ENCODE measurements at places on chromosomes 7 and 10.
A peak's percentile ranks its signal among the peaks of the same experiment; 100 is the strongest.

- DNase-seq, result no peak
Measured at GRCh38 chr10:75191821-75192568, 18.6 kb upstream of the VDAC2 start.

- no peak for DNase-seq
Measured at GRCh38 chr7:35729061-35729783, 34.3 kb upstream of the HERPUD2 start.

DNA sequence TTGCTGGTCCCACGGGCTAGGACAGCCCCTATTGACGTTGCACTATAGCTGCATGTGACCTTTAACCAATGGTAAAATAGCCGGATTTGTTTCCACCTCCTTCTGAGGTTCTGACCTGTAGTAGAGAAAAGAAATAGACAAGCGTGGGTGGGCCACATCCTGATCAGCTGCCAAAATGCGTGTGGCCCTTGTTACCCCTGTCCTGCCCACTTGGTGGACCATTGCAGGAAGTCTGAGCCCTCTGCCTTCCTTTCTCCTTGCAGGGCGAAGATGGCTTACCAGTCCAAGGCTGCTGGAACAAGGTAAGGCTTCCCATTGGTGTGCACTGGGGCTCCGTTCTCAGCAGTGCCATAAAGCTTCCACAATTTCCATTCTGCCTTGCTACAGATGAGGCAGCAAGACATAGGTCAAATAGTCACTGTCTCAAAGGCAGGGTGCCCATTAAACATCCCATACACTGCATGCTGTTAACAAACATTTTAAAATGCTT lies 95.9 kb upstream of the MACROH2A2 start:
- no peak for DNase-seq

- no peak for DNase-seq
Measured at GRCh38 chr10:122894261-122894944, 15.0 kb upstream of the FAM24B start.

GRCh38 chr7:142884286-142884640 lies 1.3 kb downstream of the TRPV6 start:
- DNase-seq, result no peak

GRCh38 chr10:125113691-125114371 lies 46.5 kb downstream of the CTBP2 start:
- DNase-seq, result no peak

- DNase-seq, result no peak
Measured at GRCh38 chr7:1531263-1531978, 919 bp downstream of the MAFK start.

- DNase-seq, result no peak
Measured at GRCh38 chr7:71746006-71746405, 614.1 kb downstream of the GALNT17 start.

- no peak for DNase-seq
Measured at GRCh38 chr7:27091105-27091504, 4.7 kb downstream of the HOXA1 start.

DNA sequence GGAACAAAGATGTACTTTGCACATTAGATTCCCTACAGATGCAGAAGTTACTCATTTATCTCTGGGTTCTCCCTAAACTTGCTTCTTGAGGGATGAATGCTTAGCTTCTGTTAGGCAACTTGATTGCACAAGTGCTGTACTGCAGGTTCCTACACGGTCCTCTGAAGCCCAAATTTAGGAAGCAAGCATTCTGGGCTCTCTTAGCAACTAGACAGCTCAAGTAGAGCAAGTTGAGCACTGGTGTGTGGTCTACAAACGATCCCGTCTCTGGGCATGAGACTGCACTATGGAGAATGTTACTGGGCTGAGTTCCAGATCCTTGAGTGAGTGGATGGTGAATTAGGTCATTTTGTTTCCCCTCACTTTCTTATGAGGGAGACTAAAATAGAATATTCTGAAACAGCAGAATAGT lies 14.3 kb downstream of the SEMA3D start:
- DNase-seq, result no peak

DNA sequence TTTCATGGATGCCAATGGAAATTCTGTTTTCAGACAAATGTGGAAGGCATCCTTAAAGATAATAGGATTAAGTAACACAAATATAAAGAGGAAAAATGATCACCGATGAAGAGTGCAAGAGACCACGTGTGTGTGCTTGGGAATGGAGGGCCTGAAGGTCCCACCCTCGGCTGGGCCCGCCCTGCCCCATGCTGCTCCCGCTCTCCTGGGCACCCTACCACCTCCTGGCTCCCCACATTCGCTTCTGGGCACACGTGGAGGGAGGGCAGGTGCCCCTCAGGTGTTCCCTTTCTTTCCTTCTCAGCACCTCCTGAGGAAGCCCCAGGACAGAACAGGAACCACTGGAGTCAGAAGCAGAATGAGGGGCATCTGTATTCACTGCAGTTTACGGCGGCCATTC lies 367.6 kb downstream of the DNAJB6 start:
- DNase-seq, result no peak

DNA sequence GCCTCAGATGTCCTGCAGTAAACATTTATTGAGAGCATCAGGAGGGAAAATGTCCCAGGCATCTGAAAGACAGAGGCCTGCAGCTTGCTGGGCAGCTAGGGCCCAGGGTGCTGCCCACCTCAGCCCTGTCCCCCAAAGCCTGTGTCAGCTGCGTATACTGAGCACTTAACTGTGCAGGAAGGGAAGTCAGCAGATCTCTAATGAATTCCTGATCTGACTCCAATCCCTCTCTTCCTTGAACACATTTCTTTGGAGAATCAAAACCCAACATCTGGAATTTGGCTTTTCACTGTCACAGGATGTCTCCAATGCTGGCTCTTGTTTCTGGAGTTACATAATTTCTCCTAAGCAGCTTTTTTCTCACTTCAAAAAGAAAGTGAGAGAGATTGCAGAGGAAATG lies 364.7 kb upstream of the NFE2L3 start:
- DNase-seq, result no peak

GRCh38 chr7:138727336-138728099 lies 26.4 kb upstream of the SVOPL start:
- no peak for DNase-seq

DNA sequence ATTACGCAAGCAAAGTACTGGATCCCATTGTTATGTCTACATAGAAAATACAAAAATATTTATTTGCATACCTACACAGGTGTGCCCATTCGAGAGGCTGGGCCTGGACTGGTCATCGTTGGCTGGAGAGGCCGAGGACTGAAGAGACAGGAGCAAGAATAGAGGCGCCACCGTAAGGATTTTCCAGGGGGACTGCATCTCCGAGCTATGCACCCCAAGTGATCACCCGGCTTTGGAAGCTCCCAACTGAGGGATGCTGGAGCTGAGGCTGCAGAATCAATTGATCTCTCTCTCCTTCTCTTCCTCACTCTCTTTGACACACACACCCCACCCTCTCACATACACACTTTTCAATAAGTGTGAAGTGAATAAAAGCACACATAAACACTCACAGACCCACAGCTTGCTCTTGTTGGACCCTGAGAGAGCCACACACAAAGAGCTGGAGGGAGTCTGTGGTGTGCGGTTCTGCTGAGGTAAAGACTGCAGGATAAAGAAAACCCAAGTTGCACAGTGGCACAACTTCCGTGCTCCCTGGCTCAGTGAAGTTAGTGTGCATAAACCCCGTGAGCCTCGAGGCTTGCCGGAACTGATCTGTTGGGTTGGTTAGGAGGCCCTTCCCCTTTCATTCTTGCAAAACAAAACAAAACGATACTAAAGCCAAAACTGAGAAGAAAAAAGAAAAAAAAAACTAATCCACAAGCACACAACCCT lies at the start of gene AOAH:
Gene AOAH (minus strand): TSS at position 544 of the 714 bp plus-strand sequence. CDS start 346 bp downstream, at position 198.
- peak; percentile 42 for DNase-seq

- DNase-seq, result no peak
Measured at GRCh38 chr7:150728609-150729008, 8.6 kb upstream of the GIMAP5 start.

GRCh38 chr10:44471410-44471809 lies 86.5 kb upstream of the CXCL12 start:
- no peak for DNase-seq

GRCh38 chr10:4848356-4849041 lies 22.5 kb downstream of the AKR1E2 start:
- no peak for DNase-seq

DNA sequence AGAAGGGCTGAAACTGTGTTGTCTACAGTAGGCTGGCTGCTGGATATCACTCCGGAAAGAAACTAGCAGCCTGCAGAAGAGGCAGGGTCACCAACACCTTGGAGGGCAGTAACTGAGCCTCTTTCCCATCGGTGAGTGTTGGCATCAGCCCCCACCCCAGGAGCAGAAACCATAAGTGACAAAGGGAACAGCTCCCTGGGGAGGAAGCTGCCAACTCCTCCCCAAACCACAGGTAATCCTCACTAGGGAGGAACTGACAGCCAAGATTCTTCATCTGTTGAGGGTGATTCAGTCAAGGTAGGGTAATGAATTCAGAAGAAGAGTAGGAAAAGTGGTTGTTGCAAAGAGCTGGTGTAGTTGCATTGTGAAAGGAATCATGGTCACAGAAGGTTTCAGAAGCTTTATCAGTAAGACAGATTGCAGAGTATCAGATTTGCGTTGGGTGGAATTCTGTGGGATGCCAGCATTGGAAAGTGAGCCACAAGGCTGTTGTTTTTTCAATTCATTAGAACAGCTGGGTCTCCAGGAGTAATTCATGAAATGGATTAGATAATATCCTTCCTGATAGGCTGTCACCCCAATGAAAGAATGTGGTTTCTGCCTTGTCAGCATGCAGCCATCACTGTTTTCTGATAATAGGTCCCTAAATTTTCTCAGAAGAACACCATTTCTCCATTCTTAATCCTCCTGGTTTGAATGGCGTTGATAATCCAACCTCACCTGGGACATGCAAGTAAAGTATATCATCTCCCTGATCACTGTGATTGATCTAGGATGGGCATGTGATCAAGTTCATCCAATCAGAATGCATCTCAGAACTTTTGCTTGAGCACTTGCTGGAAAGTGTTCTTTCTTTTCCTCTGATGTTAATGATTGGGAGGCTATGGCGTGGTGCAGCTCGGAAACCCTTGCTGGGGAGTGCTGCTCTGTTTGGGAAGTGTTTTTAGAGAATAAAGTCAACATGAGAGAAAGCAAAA lies 75.0 kb upstream of the CTBP2 start:
- DNase-seq, result no peak

- DNase-seq, result peak; percentile 2
Measured at GRCh38 chr10:28367929-28368484, 65.1 kb upstream of the MPP7 start.

- DNase-seq, result no peak
Measured at GRCh38 chr7:35721288-35721687, 26.4 kb upstream of the HERPUD2 start.

GRCh38 chr10:97028126-97028831 lies 157.5 kb downstream of the SLIT1 start:
- no peak for DNase-seq

GRCh38 chr10:113320987-113321386 lies 231.9 kb upstream of the HABP2 start:
- DNase-seq, result no peak

- no peak for DNase-seq
Measured at GRCh38 chr7:24779283-24779655, 22.0 kb upstream of the GSDME start.

DNA sequence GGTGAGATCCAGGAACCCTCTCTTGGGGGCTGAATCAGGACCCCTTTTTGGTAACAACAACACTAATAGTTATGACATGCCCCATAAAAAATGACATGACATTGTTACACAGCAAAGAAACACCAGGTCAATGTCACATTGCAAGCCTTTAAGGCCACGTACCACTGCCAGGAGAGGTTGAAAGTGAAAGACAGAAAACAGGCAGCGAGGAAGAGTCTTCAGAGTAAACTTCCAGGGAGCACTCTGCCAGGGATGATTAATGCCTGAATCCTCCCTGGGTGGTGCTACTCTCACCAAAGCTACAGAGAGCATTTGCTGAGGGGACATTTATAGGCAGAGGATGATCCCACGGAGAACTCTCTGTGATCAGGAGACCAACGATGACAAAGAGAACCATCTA lies 551.6 kb downstream of the CALN1 start:
- DNase-seq, result no peak

GRCh38 chr10:124252097-124252715 lies 158.8 kb upstream of the CHST15 start:
- DNase-seq, result no peak

- DNase-seq, result no peak
Measured at GRCh38 chr10:93703066-93703465, 674 bp upstream of the FRA10AC1 start.

GRCh38 chr7:101990811-101991418 lies 173.5 kb downstream of the CUX1 start:
- DNase-seq, result no peak

DNA sequence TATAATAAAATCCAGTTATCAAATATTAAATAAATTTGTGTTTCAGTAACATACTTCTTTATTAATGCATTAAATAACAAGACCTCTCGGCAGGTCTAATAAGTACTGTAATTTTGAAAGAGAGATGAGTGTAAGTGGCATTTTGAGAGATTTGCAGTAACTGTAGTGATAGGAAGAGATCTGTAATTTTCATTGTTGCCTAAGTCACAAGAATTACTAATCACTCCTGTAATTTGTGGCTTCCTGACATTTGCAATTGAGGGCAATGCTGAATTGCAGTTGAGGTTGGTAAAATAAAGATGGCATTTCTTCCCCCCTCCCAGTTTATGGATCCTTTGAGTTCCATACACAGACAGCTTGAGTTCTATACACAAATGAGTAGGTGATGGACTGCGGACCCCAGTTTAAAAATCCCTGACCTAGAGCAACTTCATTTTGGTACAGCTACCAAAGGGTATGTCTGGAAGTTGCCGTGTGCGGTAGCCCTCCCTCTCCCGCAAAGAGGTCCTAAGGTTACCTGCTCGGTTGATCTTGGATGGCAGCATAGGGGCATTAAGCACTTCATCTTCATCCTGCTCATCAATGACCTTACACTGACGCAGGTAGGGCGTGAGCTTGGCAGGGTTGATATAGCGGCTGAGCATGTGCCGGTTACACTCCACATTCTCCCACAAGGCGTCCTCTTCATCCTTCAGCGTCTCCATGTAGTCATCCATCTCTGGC lies 96.4 kb downstream of the CARD11 start:
- DNase-seq, result no peak

DNA sequence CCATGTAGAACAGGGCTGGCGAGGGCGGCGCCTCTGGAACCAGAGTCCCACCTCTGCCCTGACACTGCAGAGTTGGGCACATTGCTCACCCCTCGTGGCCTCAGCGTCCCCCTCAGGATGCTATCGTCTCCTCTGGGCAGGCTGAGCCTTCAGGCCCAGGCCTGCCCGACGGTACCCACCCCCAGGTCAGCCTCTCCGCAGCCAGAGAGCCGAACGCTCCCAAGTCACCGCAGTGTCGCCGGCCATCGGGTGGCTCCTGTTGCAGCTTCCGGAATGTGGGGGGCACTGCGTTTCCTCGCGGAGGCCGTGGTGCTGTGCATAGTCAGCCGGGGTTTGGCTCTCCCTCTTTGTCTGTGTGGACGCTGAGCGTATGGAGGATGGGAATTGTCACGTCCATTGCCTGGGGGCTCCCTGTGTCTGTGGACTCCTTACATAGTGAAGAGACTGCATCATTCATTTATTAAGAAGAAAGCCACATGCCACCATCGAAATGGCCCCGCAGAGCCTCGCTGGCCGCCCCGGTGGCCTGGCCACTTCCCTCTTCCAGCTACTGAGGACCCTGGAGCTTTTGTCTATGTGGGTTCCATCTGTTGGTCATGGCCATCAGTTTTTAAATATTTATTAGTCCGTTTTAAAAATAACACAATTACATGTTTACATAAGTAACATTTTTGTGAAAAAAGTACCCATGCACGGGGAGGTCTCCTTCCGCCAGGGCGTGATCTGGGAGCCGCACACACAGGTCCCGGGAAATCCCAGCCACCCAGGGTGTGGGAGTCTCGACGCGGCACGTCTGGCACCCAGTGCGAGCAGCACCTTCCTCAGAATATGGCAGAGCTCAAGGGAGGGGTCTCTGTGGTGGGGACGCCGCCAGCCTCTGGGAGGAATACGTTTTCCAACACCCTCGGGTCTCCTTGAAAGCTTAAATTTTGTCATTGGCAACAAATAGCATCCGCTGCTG lies 15.6 kb downstream of the NKX6-2 start:
- DNase-seq, result no peak
